Prostate gland (tissue), 2 donors: ENCODE measurements at places on chromosomes 1 and 21. TPM values are rescaled to one million over a fixed set of nuclear protein-coding genes. Genes with fewer than 3 reads are reported as not detected.
A peak's percentile ranks its signal among the peaks of the same experiment; 100 is the strongest.

Gene C1orf94
- 2.3 TPM for total RNA-seq

Gene HSD3B1
- total RNA-seq: not detected

Gene SPRR2F
- not detected for total RNA-seq

Gene SZRD1
- 78.6 TPM for total RNA-seq

Gene FAM163A
- not detected for total RNA-seq

Gene XKR8
- 9.5 TPM for total RNA-seq

Gene LRRC38
- total RNA-seq: 0.14 TPM

Gene LY9
- total RNA-seq: 1.7 TPM

Gene NENF
- 83.2 TPM for total RNA-seq

Gene OR10J1
- not detected for total RNA-seq

Gene WARS2
- 15.6 TPM for total RNA-seq

Gene KDF1
- total RNA-seq: 42.8 TPM

Gene PPP1R12B
- total RNA-seq: 116 TPM

Gene CNIH3
- total RNA-seq: 7.2 TPM

Gene RNU1-2
- under 0.01 TPM for total RNA-seq

Gene SYPL2
- total RNA-seq: 1.3 TPM

Gene CFHR1
- not detected for total RNA-seq

Gene TDRD5
- 3.8 TPM for total RNA-seq

DNA sequence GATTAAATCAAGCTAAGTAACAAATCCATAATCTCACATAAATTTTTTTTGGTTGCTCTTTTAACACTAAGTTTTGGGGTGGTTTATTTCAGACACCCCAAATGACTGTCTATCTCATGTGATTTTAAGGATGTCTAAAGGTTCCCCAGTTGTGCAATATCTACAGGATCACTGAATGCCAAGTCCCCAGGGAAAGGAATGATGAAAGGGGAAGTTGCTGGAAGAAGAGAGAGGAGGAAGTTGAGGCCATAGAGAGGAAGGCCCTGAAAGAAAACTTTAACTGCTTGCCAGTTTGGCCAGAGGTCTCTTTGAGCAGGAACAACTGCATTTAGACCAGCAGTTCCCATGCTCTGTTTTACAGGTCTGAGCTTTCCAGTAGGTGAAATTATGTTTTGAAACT lies 27.5 kb upstream of the SLC19A2 start:
- no peaks in the 10 kb centered on the region for H3K36me3 ChIP-seq
- H3K27ac ChIP-seq: no peak overlapping the region
- peaks cover 4% of the 10 kb centered on the region for H3K4me1 ChIP-seq
- no peak overlapping the region for H3K4me3 ChIP-seq
- H3K27me3 ChIP-seq: no peaks in the 10 kb centered on the region

GRCh38 chr1:36085126-36085525 lies 1.2 kb downstream of the TEKT2 start:
- no peaks in the 10 kb centered on the region for H3K36me3 ChIP-seq
- no peak for DNase-seq
- H3K27me3 ChIP-seq: no peaks in the 10 kb centered on the region
- no peak overlapping the region for H3K27ac ChIP-seq
- H3K4me1 ChIP-seq: peaks cover 13% of the 10 kb centered on the region

- no peaks in the 10 kb centered on the region for H3K36me3 ChIP-seq
- H3K27ac ChIP-seq: no peak overlapping the region
Measured at GRCh38 chr1:200938955-200939354, 44.3 kb downstream of the INAVA start.

DNA sequence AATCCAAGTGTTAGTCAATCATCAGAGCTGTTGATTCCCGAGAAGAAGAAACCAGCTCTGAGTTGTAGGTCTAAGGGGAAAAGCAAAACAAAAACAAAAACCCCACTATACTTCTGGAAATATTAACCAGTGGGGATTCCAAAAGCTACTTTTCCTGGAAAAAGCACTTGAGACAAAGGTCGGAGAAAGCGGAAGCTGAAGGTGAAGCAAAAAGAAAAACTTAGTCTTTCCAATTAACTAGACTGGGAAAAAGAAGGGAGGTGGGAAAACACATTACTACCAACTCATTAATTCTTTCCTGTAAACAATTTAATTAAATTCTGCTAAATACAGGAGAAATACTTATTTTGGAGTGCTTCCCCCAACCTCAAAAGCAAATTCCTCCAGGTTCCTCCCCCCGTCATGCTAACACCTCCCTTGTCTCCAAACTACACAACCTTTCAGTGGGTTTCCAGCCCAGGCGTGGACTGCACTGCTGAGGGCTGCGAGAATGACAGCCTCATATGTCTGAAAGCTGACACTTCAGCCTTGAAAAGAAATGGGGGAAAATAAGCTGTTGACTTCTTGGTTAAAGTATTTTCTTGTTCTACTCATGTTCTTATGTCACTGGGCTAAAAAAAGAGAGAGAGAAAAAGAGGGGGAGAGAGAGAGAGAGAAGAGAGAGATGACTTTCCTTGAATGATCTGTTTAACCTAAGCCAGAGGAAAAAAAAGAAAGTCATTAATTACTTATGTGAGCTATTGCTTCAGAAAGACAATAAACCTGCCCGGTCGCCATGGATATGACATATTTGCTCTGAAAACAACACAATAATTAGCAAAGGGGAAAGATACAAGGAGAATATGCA lies 5.1 kb downstream of the CASZ1 start:
- H3K4me1 ChIP-seq: peaks cover 10% of the 10 kb centered on the region
- peak; percentile 45 for DNase-seq
- peak overlapping the region; percentile 96 for H3K27ac ChIP-seq
- no peaks in the 10 kb centered on the region for H3K36me3 ChIP-seq
- no peak overlapping the region for H3K4me3 ChIP-seq

- no peak overlapping the region for H3K27ac ChIP-seq
- no peak overlapping the region for H3K4me3 ChIP-seq
- DNase-seq: no peak
- H3K4me1 ChIP-seq: no peaks in the 10 kb centered on the region
- H3K36me3 ChIP-seq: no peaks in the 10 kb centered on the region
Measured at GRCh38 chr1:240341365-240342250, 249.9 kb downstream of the FMN2 start.

- H3K27ac ChIP-seq: peak overlapping the region; percentile 82
- no peaks in the 10 kb centered on the region for H3K27me3 ChIP-seq
- H3K4me3 ChIP-seq: no peak overlapping the region
- peak; percentile 81 for DNase-seq
- peaks cover 11% of the 10 kb centered on the region for H3K4me1 ChIP-seq
Measured at GRCh38 chr1:225921734-225922709, 2.0 kb downstream of the PYCR2 start.

GRCh38 chr21:31921079-31921478 lies 48.3 kb downstream of the HUNK start:
- H3K4me1 ChIP-seq: no peaks in the 10 kb centered on the region
- H3K27me3 ChIP-seq: no peaks in the 10 kb centered on the region
- H3K27ac ChIP-seq: no peak overlapping the region
- DNase-seq: no peak

DNA sequence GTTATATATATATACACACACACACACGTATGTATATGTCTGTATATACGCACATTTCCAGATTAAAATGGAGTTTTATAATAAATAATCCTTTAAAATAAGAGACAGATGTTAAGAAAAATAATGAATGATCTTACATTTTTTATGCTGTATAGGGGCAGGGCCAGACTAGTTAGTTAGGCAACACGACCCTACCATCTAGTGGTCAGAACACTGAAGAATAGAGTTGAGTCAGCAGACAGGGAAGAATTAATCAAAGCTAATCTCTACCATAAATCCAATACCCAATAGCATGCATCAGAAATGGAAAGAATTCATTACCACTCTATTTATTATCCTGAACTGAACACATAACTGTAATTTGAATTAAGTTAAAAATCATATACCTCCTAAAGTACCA lies 156.7 kb downstream of the BRINP3 start:
- H3K4me1 ChIP-seq: no peaks in the 10 kb centered on the region
- H3K36me3 ChIP-seq: no peaks in the 10 kb centered on the region
- no peak overlapping the region for H3K4me3 ChIP-seq
- DNase-seq: no peak
- H3K27ac ChIP-seq: no peak overlapping the region
- no peaks in the 10 kb centered on the region for H3K27me3 ChIP-seq

GRCh38 chr1:98503771-98504170 lies 157.8 kb upstream of the SNX7 start:
- no peaks in the 10 kb centered on the region for H3K27me3 ChIP-seq
- no peak overlapping the region for H3K4me3 ChIP-seq
- H3K4me1 ChIP-seq: no peaks in the 10 kb centered on the region
- no peak for DNase-seq
- no peak overlapping the region for H3K27ac ChIP-seq

DNA sequence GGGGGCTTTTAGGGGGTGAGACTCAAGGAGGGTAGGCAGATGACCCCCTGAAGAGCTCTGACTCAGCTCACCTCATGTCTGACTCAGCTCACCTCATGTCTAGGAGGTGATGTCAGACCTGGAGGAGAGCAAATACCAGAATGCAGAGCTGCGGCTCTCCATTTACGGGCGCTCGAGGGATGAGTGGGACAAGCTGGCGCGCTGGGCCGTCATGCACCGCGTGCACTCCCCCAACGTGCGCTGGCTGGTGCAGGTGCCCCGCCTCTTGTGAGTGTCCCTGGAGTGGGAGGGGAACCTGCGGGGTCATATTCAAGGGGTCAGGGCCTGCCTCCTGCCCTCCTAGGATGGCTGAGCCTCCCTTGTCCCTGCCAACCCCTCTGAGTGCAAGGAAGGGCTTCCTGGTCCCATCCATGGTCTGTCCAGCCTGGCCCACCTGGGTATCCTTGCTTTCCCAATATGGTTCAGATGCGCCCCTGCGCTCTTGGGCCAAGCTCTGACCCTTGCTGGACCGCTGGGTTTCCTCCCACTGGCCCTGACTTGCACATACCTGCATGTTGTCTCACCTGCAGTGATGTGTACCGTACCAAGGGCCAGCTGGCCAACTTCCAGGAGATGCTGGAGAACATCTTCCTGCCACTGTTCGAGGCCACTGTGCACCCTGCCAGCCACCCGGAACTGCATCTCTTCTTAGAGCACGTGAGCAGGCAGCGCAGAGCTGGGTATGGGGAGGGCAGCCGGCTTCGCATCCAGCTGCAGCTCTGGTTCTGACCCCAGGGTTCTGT lies 9.1 kb downstream of the AMPD2 start:
- H3K27me3 ChIP-seq: no peaks in the 10 kb centered on the region
- DNase-seq: peak; percentile 6
- H3K27ac ChIP-seq: no peak overlapping the region
- no peaks in the 10 kb centered on the region for H3K36me3 ChIP-seq
- H3K4me3 ChIP-seq: no peak overlapping the region
- H3K4me1 ChIP-seq: peaks cover 14% of the 10 kb centered on the region

DNA sequence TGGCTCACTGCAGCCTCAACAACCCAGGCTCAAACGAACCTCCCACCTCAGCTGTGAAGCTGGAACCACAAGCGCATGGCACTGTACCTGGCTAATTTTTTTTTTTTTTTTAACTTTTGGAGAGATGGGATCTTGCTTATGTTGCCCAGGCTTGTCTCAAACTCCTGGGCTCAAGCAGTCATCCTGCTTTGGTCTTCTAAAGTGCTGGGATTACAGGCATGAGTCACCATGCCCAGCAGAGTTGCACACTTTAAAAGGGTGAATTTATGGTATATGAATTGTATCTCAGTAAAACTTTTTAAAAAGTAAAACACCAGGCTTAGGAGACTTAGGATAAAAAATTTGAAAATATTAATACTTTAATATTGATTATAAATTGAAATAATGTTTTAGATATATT lies 99.1 kb downstream of the CLEC20A start:
- H3K4me1 ChIP-seq: no peaks in the 10 kb centered on the region
- no peak for DNase-seq
- H3K27ac ChIP-seq: no peak overlapping the region
- no peak overlapping the region for H3K4me3 ChIP-seq

DNA sequence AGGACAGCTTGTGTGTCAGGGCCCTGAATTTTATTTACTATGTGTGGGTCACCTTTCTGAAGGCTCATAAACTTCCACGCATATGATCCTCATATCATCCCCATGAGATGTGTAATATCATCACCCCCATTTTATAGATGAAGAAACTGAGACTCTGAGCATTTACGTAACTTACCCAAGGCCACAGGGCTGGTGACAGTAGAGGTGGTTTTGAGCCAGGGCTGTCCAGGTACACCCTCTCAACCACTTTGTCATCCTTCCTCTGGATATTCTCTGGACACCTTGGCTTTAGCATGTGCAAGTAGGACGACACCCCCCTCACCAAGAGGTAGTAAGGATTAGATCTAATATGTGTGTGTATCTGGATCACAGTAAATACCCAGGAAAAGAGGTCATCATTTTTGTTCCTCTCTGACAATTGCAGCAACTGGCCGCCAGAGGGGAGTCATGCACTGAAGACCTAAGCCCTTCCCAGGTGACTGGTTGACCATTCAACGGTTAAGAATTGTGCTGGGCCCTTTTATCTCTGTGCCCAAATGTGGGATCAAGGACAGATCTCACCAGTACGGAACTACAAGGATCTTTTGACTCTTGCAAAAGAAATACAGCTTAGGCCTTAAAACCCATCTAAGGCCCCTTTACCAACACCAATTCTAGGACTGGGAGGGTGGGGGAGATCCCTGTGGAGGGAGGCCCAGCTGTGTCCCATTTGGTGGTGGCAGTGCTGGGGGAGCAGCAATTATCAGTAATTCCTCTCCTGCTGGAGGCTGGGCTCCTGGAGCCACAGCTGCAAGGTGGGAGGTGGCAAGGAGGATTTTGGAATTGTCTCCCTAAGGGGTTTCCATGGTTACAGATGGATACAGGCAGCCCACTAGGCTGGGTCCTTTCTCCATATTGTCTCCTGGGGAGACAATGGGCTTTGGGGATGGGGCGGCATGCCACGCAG lies 13.7 kb upstream of the E2F2 start:
- no peaks in the 10 kb centered on the region for H3K4me1 ChIP-seq
- H3K27me3 ChIP-seq: no peaks in the 10 kb centered on the region
- DNase-seq: peak; percentile 76
- no peak overlapping the region for H3K4me3 ChIP-seq
- no peaks in the 10 kb centered on the region for H3K36me3 ChIP-seq

- DNase-seq: no peak
- no peaks in the 10 kb centered on the region for H3K36me3 ChIP-seq
- no peaks in the 10 kb centered on the region for H3K27me3 ChIP-seq
- H3K4me1 ChIP-seq: no peaks in the 10 kb centered on the region
- H3K4me3 ChIP-seq: no peak overlapping the region
Measured at GRCh38 chr1:193070942-193071341, 11.5 kb downstream of the RO60 start.

- no peaks in the 10 kb centered on the region for H3K27me3 ChIP-seq
- DNase-seq: peak; percentile 74
- peak overlapping the region; percentile 37 for H3K4me3 ChIP-seq
Measured at GRCh38 chr1:234214911-234215892, 158.1 kb upstream of the COA6 start.

GRCh38 chr1:153122831-153123421 lies 9.6 kb upstream of the SPRR2F start:
- no peaks in the 10 kb centered on the region for H3K4me1 ChIP-seq
- H3K27ac ChIP-seq: no peak overlapping the region
- no peaks in the 10 kb centered on the region for H3K27me3 ChIP-seq
- DNase-seq: no peak
- no peak overlapping the region for H3K4me3 ChIP-seq

- no peaks in the 10 kb centered on the region for H3K27me3 ChIP-seq
- DNase-seq: no peak
- H3K4me3 ChIP-seq: no peak overlapping the region
- no peak overlapping the region for H3K27ac ChIP-seq
- peaks cover 4% of the 10 kb centered on the region for H3K36me3 ChIP-seq
- H3K4me1 ChIP-seq: no peaks in the 10 kb centered on the region
Measured at GRCh38 chr1:154546264-154547063, 12.0 kb downstream of the UBE2Q1 start.
